ENCODE measurements at places on chromosomes 6 and 20. TPM values are rescaled to one million over a fixed set of nuclear protein-coding genes. Genes with fewer than 3 reads are reported as not detected.
A peak's percentile ranks its signal among the peaks of the same experiment; 100 is the strongest.

HSP90AB1 gene
- total RNA-seq, result 1,581 TPM

RIPPLY2 gene
- 4.0 TPM for total RNA-seq

GJA10 gene
- not detected for total RNA-seq

DNA sequence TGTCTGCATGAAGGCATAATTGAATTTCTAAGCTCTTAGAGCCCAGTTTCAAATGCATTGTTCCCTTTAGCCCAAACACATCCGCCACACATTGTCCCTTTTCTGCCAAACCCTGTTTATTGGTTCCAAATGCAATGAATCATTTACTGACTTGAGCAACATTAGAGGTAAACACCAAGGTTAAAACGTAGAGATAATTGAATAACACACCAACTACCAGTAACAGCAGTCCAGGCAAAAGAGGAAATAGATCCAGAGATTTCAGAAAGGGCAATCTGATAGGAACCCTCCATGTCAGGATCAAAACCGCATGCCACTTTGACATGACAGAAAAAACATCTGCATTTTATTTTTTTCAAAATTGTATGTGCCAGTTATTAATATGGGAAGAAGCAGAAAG, 114.8 kb downstream of the PKHD1 start:
- no peak for DNase-seq

DNA sequence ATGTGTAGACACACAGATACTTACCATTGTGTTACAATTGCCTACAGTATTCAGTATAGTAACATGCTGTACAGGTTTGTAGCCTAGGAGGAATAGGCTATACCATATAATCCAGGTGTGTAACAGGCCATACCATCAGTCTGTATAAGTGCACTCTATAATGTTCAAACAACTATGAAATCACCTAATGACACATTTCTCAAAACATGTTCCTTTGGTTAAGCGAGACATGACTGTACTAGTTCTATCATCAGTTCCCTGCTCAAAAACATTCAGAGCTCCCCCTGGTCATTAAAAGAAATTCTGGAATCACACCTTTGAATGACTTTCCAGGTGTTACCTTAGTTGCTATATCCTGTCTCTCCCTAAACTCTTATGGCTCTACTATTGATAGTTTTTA, 70.4 kb upstream of the SLC2A12 start:
- DNase-seq, result no peak

DNA sequence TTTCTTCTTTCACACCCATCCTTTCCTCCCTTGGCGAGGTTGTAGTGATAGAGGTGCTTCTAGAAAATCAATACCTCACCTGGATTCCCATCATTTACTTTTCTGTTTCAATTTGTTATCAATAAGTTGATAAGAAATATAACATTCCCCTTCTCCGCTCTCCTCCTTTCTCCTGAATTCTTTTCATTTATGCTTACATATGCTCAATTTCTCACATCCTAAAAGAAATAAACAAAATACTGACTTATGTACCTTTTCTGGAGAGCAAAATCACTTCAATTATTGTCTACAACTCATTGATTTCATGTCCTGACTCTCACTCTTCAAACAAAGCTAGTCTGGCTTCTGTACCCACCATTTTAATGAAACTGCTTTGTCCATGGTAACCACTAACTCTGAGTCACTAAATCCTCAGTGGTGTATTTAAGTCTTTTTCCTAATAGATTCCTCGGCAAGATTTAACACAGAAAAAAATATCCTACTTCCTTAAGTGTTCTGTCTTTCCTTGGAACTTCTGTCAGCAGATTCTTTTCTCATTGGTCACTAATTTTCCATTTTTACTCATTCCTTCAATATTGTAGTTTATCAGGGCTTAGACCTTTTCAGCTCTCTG, 289.6 kb downstream of the RFPL4B start:
- DNase-seq, result no peak

- no peak for DNase-seq
These were observed 70.8 kb downstream of the YTHDF1 start for GRCh38 chr20:63145156-63145555.

DNA sequence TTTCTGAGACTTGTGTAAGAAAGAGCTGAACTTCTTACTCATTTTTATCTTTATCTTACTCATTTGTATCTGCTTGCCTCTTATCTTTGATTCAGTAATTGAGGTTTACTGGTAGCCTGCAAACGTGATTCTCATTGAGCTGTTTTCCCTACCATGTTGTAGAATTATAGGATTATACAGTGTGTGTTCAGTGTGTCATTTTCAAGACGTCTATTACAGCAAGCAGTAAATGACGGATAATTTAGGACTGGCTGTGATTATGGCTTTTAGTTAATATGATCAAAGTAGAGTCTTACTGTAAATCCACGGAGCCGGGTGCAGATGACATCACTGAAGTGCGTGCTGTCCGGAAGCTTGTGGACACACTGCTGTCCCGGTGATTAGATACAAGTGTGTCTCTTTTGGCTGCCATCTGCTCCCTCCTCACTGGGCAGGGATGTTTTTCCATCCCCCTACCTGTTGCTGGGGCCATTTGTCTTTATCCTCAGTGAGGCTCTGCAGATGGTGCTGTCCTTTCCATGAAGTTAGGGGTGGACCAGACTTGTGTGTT, 6.0 kb downstream of the NELFCD start:
- DNase-seq, result no peak

- no peak for DNase-seq
These were observed 7.5 kb upstream of the GTF3C6 start for GRCh38 chr6:110951008-110951407.

DNA sequence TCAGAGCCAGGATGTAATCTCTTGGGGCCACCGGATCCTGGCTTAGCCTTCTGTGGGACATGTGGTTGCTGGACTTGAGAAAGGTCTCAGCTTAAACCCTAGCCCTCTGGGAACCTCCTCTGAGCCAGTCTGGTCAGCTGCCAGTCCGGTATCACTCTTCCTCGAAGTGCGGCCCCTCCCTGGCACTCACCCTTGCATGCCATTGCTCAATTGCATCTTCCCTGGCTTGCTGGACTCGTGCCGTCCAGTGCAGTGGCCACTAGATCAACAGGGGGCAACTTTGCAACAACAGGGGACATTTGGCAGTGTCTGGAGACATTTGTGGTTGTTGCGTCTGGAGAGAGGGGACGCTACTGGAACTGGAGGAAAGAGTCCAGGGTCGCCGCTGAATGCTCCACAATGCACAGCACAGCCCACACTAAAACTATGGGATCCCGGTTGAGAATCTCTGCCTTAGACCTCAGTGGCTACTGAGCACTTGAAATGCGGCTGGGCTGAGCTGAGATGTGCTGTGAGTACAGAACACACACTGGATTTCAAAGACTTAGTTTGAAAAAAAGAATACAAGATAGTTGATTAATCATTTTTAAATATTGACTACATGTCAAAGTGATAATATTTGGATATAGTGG, 152.1 kb downstream of the TFAP2C start:
- no peak for DNase-seq

DNA sequence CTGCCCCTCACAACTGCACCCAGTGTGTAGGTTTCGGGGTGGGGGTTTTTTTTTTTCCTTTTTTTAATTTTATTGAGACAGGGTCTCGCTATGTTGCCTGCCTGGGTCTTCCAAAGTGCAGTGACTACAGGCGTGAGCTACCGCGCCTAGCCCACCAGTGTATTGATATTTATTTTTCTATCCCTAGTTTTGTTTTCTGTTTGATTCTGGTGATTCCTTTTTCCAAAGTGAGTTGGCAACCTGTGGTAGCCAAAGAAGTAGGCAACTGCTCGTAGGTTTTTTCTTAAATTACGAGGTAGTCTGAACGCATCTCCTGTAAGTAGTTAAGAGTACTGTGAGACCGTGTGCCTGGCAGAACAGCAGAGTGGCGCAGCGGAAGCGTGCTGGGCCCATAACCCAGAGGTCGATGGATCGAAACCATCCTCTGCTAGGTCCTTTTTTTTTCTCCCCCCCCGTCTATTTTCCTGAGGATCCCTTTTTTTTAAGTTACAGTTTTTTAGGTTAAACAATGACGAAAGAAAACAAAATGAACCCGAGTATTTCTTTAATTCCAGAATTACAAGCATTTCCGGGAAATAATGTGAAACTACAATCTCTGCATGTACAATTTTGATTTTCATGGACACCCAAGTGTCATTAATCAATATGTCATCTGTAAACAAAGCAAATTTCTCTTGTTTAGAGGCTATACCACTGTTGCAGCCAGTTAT, 78.7 kb upstream of the BTN3A2 start:
- DNase-seq, result peak; percentile 78

DNA sequence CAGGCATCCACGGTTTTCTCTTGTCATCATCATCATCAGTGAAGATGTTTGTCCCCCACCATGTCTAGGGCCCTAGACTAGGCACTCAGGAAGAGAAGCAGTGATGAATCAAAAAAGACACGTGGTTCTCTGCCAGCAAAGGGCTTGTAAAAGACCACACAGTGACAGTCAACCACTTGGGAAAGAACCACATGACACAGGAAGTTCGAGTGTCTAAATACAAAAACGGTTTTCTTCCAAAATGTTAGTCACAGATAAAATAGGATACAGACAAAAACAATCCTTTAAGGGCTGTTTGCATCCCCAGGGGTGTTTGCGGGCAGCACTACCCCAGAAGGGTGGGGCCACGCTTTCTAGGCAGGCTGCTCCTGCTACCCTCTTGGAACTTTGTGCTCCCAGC, 356.8 kb upstream of the AGPAT4 start:
- no peak for DNase-seq

- no peak for DNase-seq
These were observed 26.2 kb upstream of the MRPS18A start for GRCh38 chr6:43713643-43714310.

DNA sequence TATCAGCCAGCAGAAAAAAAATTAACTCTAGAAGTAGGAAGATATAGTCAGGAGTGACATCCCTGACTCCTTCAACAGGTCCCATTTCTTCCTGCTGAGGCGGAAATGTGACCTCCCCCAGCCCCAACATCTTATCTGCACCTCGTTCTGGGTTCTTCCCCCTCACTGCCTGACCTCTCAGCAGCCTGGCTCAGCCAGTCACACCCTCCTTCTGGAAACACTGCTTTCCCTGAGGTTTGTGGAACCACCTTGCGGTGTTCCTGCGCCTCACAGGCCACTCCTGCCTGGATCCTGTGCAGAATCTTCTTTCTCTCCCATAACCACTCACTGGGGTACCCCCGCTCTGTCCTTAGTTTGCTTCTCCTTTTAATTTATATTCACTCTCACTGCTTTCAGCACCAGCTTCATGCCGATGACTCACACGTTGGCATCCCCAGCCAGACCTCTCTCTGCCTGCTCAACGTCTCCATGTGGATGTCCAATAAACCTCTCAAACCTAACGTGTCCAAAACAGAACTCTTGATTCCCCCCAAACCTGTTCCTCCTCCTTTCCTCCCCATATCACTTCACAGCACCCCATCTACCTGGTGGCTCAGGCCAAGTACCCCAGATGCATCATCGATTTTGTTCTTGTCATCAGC, 222.8 kb upstream of the PLN start:
- DNase-seq, result no peak

DNA sequence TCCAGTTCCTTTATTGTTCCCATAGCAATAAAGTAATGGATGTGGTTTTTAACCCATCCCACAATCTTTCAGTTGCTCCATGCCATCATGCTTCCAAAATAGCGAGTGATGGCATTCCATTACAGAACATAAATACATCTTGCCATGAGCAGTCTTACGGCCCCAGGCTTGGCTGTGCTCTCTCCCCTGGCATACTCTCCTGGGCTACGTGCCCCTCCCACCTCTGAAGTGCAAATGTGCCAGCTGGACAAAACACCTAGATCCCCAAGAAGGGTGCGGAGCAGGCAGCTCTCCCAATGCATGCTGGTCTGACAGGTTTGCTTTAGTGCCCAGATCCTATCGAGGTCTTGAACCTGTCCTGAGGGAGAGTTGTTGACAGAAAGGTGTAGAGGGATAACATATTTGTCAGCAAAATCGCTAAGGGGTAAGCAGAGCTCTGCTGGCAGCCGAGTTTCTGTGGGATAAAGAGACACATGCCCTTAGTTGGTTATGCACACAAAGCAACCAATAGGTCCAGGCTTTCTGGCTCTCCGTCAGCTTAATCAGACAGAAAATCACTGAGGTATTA, 43.9 kb upstream of the PAX1 start:
- no peak for DNase-seq
